Endodermal cell (in vitro differentiated cells): ENCODE measurements at places on chromosomes 7 and 10. TPM values are rescaled to one million over a fixed set of nuclear protein-coding genes. Genes with fewer than 3 reads are reported as not detected.

The SPAM1 gene
- total RNA-seq: 0.19 to 0.67 TPM (median 0.49 TPM) in 3 replicates

The TRIP6 gene
- 107 to 131 TPM (median 123 TPM) in 3 replicates for total RNA-seq

The HDAC9 gene
- total RNA-seq: 4.0 and 4.5 TPM in 2 replicates

The CYP3A5 gene
- 0.14 and 0.42 TPM in 2 replicates for total RNA-seq

The FKBP6 gene
- not detected in 3 replicates for total RNA-seq

The CDH23 gene
- total RNA-seq: 1.8 to 4.2 TPM (median 2.5 TPM) in 3 replicates

The ANKRD61 gene
- total RNA-seq: not detected in 2 replicates

The AKR1C2 gene
- 0.74 to 0.89 TPM in 2 of 3 replicates, not detected in the other for total RNA-seq

The FAM131B gene
- 1.7 to 1.9 TPM (median 1.8 TPM) in 3 replicates for total RNA-seq

The UCMA gene
- total RNA-seq: not detected in 3 replicates

The ARHGAP22 gene
- total RNA-seq: 7.7 and 10.3 TPM in 2 replicates

The THNSL1 gene
- total RNA-seq: 6.8 and 7.2 TPM in 2 replicates

The LRRN3 gene
- 0.57 TPM in 1 of 3 replicates, not detected in the others for total RNA-seq

The SUGCT gene
- 3.9 to 5.0 TPM (median 4.9 TPM) in 3 replicates for total RNA-seq

The SCD gene
- total RNA-seq: 442 to 762 TPM (median 449 TPM) in 3 replicates

The SLF2 gene
- total RNA-seq: 29.5 and 31.5 TPM in 2 replicates

The TAS2R41 gene
- total RNA-seq: 0.59 TPM in 1 of 2 replicates, not detected in the other
